ENCODE measurements at places on chromosomes 1 and 21.

GRCh38 chr1:90512441-90512840 lies 204.7 kb downstream of the BARHL2 start:
- DNase-seq = no peak

- no peak for DNase-seq
These were observed 14.2 kb upstream of the NIBAN1 start for GRCh38 chr1:184988506-184988905.

DNA sequence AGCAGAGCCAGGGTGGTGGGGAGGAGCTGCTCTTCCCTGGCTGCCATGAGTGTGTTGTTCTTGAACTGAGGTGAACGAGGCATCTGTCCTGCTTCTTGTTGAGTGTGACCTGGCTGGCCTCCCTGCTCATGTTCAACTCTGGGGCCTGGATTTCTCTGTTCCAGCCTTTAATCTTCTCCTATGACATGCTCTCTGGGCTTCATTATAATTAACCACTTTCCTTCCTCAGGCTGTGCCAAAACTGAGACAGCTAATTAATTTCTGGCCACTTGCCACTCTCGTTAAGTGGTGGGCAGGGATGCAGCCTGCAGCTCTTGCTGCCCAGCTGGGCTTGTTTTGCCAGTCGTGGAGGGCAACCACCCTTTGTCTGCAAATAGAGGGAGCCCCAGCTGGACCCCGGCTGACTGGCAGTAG lies 23.3 kb downstream of the OPRD1 start:
- DNase-seq = no peak

DNA sequence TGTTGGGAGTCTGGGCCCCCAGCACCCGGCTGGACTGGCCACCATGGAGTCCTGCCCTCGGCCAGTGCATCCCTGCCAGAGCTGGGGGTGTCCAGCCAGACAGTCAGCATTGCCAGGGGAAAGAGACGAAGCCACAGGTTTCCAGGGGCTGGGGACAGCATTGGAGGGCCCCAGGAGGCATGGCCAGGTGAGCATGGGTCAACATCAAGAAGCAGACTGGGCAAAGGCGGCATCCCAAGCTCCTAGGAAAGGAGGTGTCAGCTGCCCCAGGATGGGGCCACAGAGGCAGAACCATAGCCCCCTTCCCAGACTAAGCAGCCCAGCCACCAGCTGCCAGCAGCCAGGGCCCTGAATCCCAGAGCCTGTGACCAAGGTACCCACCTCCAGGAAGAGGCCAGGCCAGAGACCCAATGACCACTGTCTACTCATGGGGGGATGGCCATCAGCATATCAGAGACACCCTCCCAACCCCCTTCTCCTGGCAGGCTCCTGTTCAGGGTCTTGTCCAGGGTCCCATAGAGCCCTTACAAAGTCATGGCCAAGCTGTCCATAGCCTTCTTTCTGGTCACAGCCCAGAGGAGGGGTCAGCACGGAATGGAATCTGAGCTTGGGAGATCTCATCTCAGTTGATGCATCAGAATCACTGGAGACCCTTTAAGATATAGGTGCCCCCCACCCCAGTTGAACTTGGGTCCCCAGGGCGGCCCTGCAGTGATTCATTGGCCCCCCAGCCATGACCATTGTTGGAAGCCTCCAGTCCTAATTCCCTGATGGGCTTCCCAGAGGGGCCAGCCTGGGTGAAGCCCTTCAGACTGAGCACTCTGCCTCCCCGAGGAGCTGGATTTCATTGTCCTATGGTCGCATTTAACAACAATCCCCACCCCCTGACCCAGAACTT lies 32.5 kb downstream of the WNT3A start:
- DNase-seq = no peak

GRCh38 chr1:14999441-14999840 lies 154.1 kb upstream of the TMEM51 start:
- DNase-seq = no peak

Measured in stimulated activated CD4-positive, alpha-beta T cell treated with anti-CD3 and anti-CD28 coated beads, Interleukin-4, amount 100 ng/mL, for 24 hours (primary cell).